HT1080 (cell line): ENCODE measurements at places on chromosomes 11 and 22.

DNA sequence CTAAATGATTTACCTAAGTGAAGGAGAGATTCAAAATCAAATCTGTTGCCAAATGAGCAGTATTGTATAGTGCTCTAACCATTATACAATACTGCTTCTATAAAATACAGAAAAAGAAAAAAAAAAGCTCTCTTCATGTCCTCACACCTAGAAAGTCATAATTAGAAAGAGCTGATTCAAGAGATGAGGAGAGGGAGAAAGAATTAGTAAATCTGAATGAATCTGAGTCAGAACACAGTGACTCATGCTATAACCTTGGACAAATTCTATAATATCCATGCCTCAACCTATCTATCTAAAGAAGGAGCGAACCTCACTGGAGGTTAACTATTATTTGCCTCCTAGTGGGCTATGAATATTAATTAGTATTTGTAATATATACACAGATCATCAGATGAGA lies 29.4 kb downstream of the AMBRA1 start:
- DNase-seq = peak; percentile 76

DNA sequence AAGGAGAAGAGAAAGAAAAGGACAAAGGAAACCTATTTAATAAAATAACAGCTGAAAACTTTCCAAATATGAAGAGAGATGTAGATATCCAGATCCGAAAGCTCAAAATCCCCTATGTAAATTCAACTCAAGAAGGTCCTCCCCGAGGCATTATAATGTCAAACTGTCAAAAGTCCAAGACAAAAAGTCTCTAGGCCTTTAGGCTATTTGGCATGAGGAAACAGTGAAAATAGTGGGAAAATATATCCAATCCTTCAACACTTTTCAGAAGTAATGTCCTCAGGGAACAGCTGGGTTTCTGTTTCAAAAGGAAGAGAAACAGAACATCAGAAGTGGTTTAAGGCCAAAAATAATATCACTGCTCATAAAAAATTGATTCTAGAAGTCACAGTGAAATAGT lies 1.9 kb upstream of the OR52E4 start:
- no peak for DNase-seq

GRCh38 chr22:43812890-43813289 lies 785 bp upstream of the EFCAB6 start:
- DNase-seq = no peak

DNA sequence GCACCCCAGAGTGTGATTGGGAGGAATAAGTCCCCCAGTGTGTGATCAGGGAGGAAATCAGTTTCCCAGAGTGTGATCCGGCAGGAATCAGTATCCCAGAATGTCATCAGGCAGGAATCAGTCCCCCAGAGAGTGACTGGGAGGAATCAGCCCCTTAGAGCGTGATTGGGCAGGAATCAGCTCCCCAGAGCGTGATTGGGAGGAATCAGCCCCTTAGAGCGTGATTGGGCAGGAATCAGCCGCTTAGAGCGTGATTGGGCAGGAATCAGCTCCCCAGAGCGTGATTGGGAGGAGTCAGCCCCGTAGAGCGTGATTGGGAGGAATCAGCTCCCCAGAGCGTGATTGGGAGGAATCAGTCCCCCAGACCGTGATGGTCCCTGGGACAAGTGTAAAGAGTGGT lies 81.1 kb upstream of the EIF3D start:
- DNase-seq = no peak

DNA sequence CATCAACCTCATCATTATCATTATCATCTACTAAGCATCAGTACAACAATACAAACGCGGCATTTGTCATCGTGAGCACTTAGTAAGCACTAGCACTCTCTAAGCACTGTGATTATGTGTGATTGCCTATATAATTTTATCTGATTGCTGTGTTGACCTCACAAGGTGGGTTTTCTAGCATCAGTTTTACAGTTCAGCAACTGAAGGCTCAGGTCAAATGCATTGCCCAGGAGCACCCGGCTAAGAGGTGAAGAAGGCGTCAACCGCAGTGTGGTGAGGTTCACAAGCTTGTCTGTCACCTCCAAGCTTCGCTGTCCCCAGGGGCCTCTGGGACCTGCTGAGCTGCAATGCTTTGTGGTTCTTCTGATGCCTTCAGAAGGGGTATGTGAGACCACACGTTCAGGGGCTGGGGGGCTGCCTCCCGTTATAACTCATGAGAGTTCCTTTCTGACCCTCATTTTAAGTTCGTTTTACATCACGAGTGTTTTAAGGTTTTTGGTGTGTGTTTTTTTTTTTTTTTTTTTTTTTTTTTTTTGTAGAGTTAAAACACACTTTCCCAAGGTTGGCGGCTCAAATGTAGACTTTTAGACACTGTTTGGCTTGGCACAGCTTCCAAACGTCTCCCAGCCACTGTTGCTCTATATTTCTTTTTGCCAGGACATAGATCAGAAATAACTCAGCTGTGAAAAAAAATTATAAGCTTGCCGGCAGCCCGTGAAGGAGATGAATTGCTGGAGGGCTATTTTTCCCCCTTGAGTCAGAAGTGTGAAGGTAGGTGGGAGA lies 33.8 kb upstream of the SCUBE1 start:
- no peak for DNase-seq

DNA sequence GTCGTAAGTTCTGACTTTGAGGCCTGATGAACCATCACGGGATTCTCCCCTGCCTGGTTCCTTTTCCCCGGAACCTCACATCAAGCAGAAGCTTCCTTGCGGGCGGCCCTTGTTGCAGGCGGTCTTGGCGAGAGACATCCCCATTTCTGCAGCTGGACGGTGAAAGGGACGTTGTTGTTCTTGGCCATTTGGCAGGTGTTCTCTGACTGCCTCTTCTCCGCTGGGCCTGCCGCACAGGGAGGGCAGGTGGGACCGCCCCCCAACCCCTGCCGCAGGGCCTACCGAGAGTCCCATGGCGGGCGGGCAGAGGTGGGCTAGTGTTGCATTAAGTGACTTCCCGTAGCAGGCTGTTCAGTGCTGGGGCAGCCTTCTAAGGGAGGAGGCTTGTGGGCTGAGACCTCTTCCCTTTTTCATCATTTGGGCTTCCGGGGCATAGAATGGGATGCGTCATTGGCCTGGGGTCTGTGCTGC lies 26.9 kb upstream of the GRAMD4 start:
- DNase-seq = no peak

DNA sequence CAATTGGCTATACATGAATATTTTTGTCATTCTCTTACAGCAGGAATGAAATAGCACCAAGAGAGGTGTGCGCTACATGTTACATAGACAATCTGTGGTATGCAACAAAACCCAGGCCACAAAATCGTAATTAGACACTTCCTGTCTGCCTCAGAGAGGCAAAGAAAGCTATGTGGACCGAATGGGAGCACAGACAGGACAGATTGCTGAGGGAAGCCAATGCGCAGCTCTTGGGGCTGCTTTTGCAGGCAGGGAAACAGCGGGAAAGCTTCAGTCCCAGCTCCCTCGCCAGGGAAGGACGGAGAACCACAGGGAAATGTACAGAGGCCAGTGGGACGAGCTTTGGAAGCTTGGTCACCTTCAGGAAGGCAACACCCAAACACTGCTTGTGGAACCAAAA lies 40.9 kb downstream of the SERPINH1 start:
- peak; percentile 68 for DNase-seq

DNA sequence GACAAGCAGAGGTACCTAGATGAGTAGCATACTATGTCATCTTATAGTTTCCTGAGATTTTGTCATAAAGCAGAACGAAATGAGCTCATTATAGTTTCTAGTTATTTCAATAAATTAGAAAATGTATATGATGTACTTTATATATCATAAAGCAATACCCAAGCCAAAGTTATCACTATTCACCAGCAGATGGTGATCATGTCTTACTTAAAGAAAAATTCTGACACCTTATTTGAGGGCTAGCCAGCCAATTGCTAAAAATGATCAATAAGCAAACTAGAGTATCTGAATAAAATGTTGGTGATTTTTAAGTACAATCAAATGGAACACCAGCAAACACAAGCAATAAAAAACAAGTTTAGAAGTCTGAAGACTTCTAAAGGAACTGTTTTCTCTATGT lies 44.1 kb downstream of the RSF1 start:
- peak; percentile 19 for DNase-seq

DNA sequence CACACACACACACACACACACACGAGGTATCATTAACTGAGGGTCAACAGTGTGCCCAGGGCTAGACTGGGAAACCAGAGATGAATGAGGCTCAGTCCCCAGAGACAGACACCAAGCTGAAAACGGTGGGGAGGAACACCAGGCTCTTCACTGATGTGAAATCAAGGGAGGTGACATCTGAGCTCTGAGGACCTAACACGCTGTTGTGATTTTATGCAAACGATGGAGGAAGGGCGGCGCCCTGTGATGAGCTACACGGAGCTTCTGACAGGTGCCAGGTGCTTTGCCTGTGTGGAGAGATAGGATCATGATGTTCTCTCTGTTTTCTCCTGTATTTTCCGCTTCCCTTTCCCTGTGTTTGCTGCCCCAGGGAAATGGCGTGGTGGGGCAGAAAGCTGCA lies 6.5 kb upstream of the CYB5R3 start:
- no peak for DNase-seq

DNA sequence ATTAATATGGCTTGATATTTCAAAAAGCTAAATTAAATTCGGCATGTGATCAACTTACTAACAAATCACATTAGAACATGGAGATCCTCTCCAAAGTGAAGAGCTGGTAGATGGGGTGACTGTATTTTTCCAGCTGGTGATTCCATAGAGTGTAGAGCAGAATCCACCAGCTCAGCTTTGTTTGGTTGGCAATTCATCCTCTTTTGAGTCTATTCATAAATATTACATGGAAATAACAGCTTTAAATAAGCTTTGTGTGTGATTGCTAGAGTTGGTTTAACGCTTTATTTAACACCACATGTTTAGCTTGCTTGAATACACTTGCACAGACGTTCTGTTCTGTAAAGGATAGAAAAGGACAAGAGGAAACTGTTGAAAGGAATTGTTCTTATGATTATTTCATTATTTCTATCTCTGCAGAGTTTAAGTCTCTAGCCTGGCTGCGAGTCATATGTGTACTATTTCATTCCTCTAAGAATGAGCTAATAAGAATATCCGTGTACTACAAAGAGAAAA lies 738.3 kb upstream of the KIRREL3 start:
- DNase-seq = no peak

DNA sequence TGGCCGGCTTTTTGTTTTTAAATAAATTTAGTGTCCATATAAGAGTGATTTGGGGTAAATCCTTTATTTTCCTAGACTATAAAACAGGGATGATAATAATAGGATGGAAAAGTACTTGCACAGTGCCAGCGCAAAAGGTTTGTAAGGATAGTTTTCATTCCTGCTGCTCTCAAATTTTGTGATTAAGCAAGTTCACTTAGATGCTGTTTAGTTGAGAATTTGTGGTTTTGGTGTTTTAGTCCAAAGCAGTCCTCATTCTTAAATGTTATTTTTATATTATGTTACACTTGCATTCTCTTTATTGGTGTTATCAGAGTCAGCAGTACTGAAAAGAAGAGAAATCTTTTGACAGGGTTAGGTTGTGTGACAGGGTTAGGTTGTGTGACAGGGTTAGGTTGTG lies 47.9 kb downstream of the PPP6R3 start:
- no peak for DNase-seq

- no peak for DNase-seq
These were observed 79.4 kb downstream of the ZC3H12C start for GRCh38 chr11:110172468-110173065.

DNA sequence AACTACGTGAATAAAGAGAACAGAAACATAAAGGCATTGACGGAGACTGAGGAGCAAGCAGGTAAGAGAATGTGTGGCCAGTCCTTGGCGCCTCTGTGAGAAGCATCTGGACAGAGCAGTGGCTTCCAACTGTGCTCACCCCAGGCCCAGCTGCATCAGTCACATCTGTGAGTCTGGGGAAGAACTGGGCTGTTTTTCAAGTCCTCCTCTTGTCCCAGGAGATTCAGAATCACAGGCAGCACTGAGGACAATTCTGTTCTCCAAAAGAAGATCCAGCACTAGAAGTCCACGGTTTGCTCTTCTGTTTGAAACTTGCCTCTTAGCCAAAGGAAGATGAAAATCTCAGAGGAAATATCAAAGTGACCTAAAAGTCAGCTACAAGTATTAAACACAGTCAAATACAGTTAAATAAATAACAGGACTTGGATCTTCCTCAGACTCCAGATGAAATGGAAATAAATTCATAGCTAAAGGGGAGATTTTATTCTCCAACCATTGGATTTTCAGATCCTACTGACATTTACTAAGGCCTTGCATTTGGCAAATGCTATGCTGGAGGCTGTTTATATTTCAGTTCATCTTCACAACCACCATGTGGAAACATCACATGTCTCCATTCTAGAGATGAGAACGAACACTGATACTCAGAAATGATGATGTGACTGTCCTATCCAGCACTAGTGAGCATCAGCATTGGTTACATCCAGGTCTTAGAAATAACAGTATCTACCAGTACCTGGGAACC lies 14.1 kb downstream of the FAM181B start:
- no peak for DNase-seq

- DNase-seq = no peak
These were observed 419.2 kb upstream of the SYN3 start for GRCh38 chr22:33477120-33478111.

DNA sequence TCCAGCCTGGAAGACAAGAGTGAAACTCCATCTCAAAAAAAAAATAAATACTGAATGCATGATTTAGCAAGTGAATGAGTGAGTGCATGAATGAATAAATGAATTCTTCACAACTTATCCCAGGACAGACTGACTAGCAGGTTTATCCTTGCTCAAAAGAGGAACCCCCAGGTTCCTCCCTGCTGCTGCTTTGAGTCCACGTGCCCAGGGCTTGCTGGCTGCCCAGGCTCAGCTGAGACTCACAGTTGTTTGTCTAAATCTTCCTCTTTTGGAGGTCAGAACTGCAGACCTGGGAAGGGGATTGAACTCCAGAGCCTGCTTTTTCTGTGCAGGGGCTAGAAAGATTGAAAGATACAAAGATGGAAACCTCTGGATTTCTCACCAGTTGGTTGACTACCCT lies 117.4 kb upstream of the TMEM45B start:
- DNase-seq = no peak

- peak; percentile 98 for DNase-seq
These were observed 58.1 kb downstream of the CHRDL2 start for GRCh38 chr11:74672956-74673692.

- no peak for DNase-seq
These were observed 1.3 kb downstream of the DERL3 start for GRCh38 chr22:23837496-23837859.
